ENCODE measurements at places on chromosomes 6 and 20. TPM values are rescaled to one million over a fixed set of nuclear protein-coding genes. Genes with fewer than 3 reads are reported as not detected.

GRCh38 chr20:50797142-50797541 lies 2.3 kb downstream of the BCAS4 start:
- no peak for DNase-seq

The CLIC1 gene
- total RNA-seq, result 1,598 TPM

GRCh38 chr20:44491635-44492395 lies 16.1 kb downstream of the TTPAL start:
- DNase-seq, result no peak

DNA sequence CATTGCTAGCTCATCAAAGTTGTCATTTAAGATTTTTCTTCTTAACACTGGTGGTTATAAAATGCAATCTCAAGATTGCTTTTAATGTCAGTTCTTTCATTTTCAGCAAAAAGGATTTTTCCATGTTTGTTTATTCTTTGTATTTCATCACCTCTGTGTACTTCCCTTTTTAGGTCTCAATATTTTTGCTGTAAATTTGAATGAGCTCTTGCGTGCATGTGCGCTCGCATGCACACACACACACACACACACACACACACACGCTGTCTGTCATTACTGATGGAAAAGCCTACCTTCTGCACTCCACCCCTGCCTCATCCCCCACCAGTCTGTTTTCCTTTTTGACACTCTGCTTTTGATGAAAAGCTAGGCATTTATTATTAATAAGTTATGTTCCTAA lies 85.3 kb upstream of the FYN start:
- no peak for DNase-seq

DNA sequence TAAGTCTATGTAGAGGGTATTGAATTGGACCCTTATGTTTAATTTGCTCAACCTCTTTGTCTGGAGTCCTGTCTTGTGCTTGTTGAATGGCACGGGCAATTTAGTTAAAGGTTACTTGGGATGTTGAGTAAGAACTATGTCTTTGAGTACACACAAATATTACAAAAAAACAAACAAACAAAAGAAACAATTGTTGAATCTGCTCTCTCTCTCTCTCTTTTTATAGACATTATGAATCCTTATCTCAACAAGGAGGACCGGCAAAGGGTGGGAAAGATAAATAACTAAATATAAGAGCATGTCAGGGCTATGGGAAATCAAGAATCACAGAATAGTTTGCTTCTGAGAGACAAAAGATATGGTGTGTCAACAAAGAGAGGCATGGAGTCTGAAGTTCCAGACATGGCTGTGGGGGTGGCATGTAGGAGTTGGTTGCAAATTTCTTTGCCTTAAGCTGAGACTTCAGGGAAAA lies 608.6 kb downstream of the UTRN start:
- DNase-seq, result no peak

DNA sequence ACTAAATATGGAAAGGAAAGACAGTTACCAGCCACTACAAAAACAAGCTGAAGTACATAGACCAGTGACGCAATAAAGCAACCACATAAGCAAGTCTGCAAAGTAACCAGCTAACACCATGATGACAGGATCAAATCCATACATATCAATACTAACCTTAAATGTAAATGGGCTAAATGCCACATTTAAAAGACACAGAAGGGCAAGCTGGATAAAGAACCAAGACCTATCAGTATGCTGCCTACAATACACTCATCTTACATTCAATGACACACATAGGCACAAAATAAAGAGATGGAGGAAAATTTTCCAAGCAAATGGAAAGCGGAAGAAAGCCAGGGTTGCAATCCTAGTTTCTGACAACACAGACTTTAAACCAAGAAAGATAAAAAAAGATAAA lies 24.1 kb downstream of the HLA-C start:
- no peak for DNase-seq

The SPATA25 gene
- total RNA-seq, result 0.43 TPM

The HSPA12B gene
- total RNA-seq, result not detected

DNA sequence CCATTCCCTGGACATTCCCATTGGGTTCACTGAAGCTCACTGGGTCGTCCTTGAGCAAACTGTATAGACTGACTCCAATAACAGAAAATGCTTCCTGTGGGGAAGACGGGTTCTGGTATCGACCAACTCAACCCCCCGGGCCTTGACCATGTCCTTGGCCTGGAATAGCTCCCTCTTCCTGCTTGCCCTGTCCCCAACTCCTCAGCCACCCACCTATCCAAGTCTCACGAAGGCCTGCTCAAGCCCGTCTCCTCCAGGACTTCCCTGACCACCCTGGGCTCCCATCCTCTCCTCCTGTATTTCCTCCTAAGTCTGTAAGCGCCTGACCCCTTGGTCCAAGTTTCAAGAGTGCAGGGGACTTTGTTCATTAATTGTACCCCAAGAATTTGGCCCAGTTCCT lies 2.8 kb upstream of the HMGA1 start:
- no peak for DNase-seq

DNA sequence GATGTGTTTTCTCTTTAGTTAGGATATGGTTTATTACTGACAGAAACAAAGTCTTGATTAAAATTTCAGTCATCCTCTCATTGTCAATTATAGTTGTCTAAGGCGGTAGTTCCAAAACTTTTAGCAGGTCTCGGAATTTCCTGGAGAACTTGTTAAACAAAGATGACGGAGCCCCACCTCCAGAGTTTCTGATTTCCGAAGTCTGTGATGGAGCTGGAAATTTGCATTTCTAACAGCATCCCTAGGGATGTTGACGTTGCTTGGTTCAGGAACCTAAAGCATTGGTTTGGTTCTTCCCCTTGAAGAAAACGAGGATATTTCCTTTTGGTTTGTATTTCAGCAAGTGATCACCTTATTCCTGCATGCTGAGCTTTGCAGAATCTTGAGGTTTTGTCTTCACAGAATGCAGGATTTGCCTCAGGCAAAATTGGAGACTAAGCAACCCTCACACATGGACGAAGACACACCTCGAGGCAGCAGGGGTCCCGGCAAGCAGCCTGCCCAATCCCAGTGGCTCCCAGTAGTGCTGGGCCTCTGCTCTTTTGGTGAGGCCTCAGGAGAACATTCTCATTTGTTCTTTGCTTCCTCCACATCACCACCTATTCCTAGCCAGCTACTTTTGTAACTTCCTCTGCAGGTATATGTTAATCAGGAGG lies 187.1 kb upstream of the PHACTR1 start:
- DNase-seq, result no peak

DNA sequence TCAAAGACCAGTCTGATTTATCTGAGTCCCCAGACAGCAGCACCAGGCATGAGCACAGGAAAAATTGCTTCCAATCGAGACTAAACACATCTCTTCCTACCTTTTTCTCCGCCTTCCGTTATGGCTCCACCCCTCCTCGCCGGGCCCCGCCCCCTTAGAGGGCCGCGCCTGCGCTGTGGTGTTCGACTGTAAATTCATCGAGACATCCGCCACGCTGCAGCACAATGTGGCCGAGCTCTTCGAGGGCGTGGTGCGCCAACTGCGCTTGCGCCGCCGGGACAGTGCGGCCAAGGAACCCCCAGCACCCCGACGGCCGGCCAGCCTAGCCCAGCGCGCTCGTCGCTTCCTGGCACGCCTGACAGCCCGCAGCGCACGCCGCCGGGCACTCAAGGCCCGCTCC lies 8.9 kb downstream of the REM1 start:
- no peak for DNase-seq

- peak; percentile 92 for DNase-seq
Observed at GRCh38 chr6:158894193-158894592, 75.0 kb upstream of the EZR start.

DNA sequence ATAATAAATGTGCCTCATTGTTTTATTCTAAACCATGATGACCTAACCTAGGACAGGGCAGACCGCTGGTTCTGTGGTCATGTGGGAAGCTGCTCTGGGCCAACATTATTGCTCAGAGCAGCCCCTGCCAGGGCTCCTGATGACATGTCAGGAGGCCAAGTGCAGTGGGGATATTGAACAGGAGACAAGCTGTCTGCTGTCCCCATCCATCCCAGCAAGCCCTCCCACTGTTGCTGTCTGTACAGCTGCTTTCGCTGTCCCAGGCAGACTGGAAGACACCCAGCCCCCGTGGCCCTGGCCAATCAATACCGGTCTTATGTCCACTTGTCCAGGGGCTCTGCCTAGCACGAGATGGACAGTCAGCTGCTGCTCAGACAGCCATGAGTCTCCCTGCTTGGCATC lies 43.2 kb upstream of the FNDC1 start:
- DNase-seq, result no peak

The LIME1 gene
- total RNA-seq, result 17.5 TPM

DNA sequence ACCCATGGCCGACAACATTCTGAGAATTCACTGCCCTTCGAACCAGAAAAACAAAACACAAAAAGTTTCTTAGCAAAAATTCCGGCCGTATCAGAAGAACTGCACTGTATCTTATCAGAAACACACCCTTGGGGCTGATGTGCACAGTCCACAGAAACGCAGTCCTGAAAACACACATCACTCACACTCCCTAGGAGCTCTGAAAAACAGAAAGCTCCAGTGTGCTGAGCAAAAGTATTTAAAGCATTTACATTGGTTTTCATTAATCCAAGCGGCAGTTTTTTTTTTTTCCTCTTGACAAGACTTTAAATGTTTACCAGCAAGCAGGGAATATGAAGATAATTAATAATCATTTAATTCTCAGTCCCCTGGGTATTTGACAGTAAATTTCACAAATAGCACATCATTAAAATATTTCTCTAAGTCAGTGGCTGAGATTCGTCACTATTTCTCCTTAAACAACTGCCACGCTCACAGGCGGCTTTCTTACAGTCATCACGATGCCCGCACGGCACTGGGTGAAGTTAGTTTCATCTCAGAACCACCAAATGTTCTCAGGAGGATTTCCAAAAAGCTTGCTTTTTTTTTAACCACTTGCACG lies 13.3 kb downstream of the NFATC2 start:
- no peak for DNase-seq

DNA sequence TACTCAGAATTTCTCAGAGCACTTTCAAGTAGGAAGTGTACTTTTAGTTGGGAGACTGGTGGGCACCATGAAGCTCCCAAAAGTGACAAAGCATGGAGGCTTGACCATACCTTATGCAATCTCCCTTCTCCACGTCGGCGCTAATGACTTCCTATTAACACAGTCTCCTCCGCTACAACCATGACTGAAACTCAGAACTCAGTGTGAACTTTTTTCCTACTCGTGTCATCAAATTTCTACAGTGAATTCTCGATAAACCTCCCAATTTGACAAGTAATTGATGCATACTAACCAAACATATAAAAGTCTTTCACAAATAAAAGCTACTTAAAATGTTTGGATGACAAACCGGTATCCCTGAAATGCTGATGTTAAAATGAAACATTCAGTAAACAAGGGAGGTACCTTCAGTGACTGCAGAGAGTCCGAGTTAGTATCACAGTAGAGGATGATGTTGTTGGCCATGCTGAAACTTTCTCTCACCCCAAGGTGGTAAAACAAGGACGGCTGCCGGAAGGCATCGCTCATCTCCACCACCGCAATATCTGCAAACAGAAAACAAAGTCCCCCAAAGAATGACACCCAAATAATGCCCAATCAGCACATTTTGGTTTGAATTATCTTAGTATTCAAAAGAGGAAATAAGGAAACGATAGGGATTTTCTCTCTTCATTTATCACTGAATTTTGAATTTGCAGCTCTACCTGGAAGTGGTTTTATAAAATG lies 72.1 kb downstream of the MAP3K5 start:
- DNase-seq, result no peak

The SHLD1 gene
- total RNA-seq, result 11.8 TPM
